Endothelial cell of umbilical vein (primary cell): ENCODE measurements at places on chromosomes 6 and 20. TPM values are rescaled to one million over a fixed set of nuclear protein-coding genes. Genes with fewer than 3 reads are reported as not detected.

Gene ABHD16B
- polyA plus RNA-seq = not detected in 2 replicates

DNA sequence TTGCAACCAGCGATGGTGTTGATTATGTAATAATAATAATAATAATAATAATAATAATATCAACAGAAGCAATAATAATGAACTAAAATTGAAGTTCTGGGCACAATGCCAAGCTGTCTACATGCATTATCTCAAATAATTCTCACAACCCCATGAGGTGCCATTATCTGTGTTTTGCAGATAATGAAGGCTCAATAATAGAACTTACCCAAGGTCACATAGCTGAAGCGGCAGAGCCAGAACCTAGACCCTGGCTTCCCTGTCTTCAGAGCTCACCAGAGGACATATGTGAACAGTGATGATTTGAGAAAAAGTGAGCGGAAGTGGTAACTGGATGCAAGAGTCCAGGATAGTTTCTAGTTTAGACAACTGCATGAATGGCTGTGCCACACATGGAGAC lies 91.0 kb downstream of the HIVEP1 start:
- H3K27ac ChIP-seq = no peak overlapping the region
- H3K4me1 ChIP-seq = no peaks in the 10 kb centered on the region
- no peaks in the 10 kb centered on the region for H3K36me3 ChIP-seq
- H3K27me3 ChIP-seq = no peaks in the 10 kb centered on the region

- peaks cover 21% of the 10 kb centered on the region for H3K27me3 ChIP-seq
- no peak overlapping the region for H3K27ac ChIP-seq
- no peak overlapping the region for H3K4me3 ChIP-seq
Observed at GRCh38 chr6:3946778-3947177, 97.6 kb downstream of the FAM50B start.

GRCh38 chr6:106186172-106186571 lies 100.0 kb downstream of the PRDM1 start:
- H3K4me3 ChIP-seq = no peak overlapping the region
- H3K36me3 ChIP-seq = peaks cover 3% of the 10 kb centered on the region
- no peaks in the 10 kb centered on the region for H3K4me1 ChIP-seq
- no peaks in the 10 kb centered on the region for H3K27me3 ChIP-seq
- DNase-seq = no peak
- H3K27ac ChIP-seq = no peak overlapping the region

Gene PROKR2
- not detected in 2 replicates for polyA plus RNA-seq

Gene SH3BGRL2
- polyA plus RNA-seq = 2.0 and 3.2 TPM in 2 replicates

- no peak overlapping the region for H3K27ac ChIP-seq
- H3K27me3 ChIP-seq = no peaks in the 10 kb centered on the region
- DNase-seq = peak; percentile 7
Observed at GRCh38 chr20:48538058-48538825, 289.6 kb downstream of the PREX1 start.

Gene MYB
- 0.10 and 0.14 TPM in 2 replicates for polyA plus RNA-seq

Gene CNKSR3
- 2.3 TPM in 2 replicates for polyA plus RNA-seq

DNA sequence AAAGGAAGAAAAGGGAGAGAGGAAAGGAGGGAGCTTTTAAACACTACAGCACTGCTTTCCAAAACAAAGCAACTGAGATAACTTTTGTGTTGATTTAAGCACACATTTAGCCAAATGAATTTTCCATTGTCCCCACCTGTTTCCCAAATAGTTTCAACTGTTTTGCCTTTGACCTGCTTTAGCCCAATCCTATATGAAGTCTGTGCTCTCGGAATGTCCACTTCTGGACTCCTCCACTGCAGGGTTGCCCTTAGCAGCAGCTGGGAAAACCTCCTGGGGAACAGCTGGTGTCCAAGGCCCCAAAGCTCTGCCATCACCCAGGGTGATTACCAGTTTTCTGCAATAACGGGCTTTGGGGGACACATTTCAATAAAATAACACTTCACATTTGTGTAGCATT lies 44.9 kb upstream of the PKHD1 start:
- DNase-seq = no peak
- H3K4me1 ChIP-seq = no peaks in the 10 kb centered on the region
- no peak overlapping the region for H3K4me3 ChIP-seq
- H3K36me3 ChIP-seq = no peaks in the 10 kb centered on the region
- H3K27ac ChIP-seq = no peak overlapping the region
- H3K27me3 ChIP-seq = peaks cover under 1% of the 10 kb centered on the region

DNA sequence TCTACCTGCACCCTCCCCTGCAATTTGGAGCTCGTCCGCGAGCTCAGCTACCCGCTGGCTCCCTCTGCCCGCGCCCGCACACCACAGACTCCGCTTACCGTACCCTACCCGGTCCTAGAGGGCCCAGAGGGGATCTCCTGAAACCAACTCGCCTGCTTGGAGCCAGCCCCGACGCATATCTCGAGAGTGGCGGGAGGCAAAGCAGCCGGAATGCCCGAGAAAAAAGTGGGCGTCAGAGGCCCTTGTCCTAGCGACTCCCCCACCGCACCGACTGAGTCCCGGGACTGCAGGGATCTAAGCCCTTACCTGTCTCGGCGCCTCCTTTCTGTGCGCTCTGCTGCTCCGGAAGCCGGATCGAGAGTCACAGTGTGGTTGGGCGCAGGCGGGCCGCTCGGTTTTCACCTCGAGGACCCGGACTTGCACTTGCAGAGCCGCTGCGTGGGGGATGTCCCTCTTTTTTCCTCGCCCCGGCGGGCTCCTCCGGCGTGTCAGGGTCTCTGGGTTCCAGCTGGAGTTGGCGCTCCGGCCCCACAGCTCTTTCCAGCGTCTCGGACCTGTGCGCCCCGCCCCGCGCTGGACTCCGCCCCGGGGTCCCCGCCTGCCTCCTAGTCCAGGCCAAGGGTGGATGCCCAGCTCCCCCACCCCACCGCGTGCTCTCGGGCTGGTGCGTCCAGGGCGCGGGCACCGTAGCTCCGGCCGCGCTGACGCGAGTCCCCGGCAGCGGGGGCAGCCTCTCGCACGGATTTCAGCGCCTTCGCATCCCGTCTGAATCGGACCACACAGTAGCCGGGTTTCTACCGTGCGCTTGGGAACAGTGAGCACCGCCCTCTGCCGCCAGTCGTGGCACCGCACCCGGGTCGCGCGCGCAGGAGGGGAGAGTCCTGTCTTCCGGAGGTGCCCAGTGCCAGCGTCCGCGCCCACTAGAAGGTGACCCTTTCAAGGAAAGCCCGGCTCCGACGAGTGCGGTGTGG lies at the start of gene PROKR2:
Gene PROKR2 (minus strand): TSS at position 767 of the 971 bp plus-strand sequence. CDS start 2,585 bp downstream, outside the sequence.
- no peaks in the 10 kb centered on the region for H3K36me3 ChIP-seq
- peaks cover 45% of the 10 kb centered on the region for H3K27me3 ChIP-seq
- H3K4me3 ChIP-seq = no peak within 1 kb of the TSS
- H3K27ac ChIP-seq = no peak within 1 kb of the TSS

DNA sequence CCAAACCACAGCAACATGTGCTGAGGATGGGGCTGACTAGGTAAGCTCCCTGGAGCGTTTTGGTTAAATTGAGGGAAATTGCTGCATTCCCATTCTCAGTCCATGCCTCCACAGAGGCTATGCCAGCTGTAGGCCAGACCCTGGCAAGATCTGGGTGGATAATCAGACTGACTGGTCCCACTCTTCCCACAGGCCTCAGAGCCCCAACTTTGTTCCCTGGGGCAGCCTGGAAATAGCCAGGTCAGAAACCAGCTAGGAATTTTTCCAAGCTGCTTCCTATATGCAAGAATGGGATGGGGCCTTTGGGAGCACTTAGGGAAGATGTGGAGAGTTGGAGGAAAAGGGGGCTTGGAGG lies 1.5 kb upstream of the VEGFA start:
- H3K27me3 ChIP-seq = no peaks in the 10 kb centered on the region
- no peaks in the 10 kb centered on the region for H3K36me3 ChIP-seq
- DNase-seq = no peak
- H3K4me3 ChIP-seq = no peak overlapping the region

GRCh38 chr20:53559816-53560215 lies 33.8 kb downstream of the ZNF217 start:
- no peaks in the 10 kb centered on the region for H3K4me1 ChIP-seq
- DNase-seq = no peak
- no peaks in the 10 kb centered on the region for H3K36me3 ChIP-seq

GRCh38 chr6:33118525-33119123 lies 42.8 kb downstream of the HLA-DPB1 start:
- H3K4me3 ChIP-seq = no peak overlapping the region
- peak; percentile 57 for DNase-seq
- no peaks in the 10 kb centered on the region for H3K4me1 ChIP-seq
- no peak overlapping the region for H3K27ac ChIP-seq

GRCh38 chr6:131694832-131695426 lies 6.3 kb downstream of the OR2A4 start:
- H3K4me1 ChIP-seq = no peaks in the 10 kb centered on the region
- DNase-seq = peak; percentile 74
- H3K27me3 ChIP-seq = no peaks in the 10 kb centered on the region
- no peak overlapping the region for H3K4me3 ChIP-seq

- no peaks in the 10 kb centered on the region for H3K27me3 ChIP-seq
- H3K36me3 ChIP-seq = no peaks in the 10 kb centered on the region
- no peak for DNase-seq
- no peak overlapping the region for H3K27ac ChIP-seq
- no peak overlapping the region for H3K4me3 ChIP-seq
- no peaks in the 10 kb centered on the region for H3K4me1 ChIP-seq
Observed at GRCh38 chr6:119879731-119880130, 530.2 kb upstream of the MAN1A1 start.

GRCh38 chr20:38201356-38201755 lies 36.3 kb upstream of the TGM2 start:
- DNase-seq = peak; percentile 39
- no peaks in the 10 kb centered on the region for H3K36me3 ChIP-seq
- H3K4me3 ChIP-seq = no peak overlapping the region
- no peak overlapping the region for H3K27ac ChIP-seq

DNA sequence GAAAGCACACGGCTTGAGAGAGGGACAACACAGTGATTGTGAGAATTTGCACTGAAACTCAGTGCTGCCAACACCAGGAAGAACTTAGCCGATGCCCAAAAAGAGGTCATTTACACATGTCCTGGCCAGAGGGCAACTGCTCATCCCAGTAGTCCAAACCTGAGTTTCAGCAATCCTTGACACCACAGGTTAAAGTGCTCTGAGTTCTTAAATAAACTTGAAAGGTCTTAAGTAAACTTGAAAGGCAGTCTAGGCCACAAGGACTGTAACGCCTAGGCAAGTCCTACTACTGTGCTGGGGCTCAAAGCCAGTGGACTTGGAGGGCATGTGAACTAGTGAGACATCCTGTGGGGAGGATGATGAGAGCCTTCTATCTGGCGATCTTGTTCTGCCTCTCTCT lies 14.1 kb downstream of the SNX14 start:
- H3K27me3 ChIP-seq = no peaks in the 10 kb centered on the region
- peaks cover 20% of the 10 kb centered on the region for H3K4me1 ChIP-seq
- DNase-seq = no peak
- H3K27ac ChIP-seq = no peak overlapping the region
- no peaks in the 10 kb centered on the region for H3K36me3 ChIP-seq

Gene MAP3K5
- polyA plus RNA-seq = 1.3 and 1.5 TPM in 2 replicates

GRCh38 chr6:155740781-155741399 lies 285.3 kb upstream of the NOX3 start:
- no peak overlapping the region for H3K4me3 ChIP-seq
- DNase-seq = no peak
- H3K4me1 ChIP-seq = no peaks in the 10 kb centered on the region
- no peak overlapping the region for H3K27ac ChIP-seq
- H3K36me3 ChIP-seq = no peaks in the 10 kb centered on the region
- H3K27me3 ChIP-seq = no peaks in the 10 kb centered on the region

Gene TMEM14B
- polyA plus RNA-seq = 56.9 and 73.1 TPM in 2 replicates

GRCh38 chr20:61976644-61977418 lies 88.8 kb downstream of the TAF4 start:
- peaks cover 8% of the 10 kb centered on the region for H3K36me3 ChIP-seq

GRCh38 chr20:17663040-17663399 lies 19.0 kb downstream of the RRBP1 start:
- H3K27me3 ChIP-seq = no peaks in the 10 kb centered on the region
- DNase-seq = no peak
- H3K27ac ChIP-seq = no peak overlapping the region
- peaks cover 6% of the 10 kb centered on the region for H3K36me3 ChIP-seq

Gene KIF25
- not detected in 2 replicates for polyA plus RNA-seq

DNA sequence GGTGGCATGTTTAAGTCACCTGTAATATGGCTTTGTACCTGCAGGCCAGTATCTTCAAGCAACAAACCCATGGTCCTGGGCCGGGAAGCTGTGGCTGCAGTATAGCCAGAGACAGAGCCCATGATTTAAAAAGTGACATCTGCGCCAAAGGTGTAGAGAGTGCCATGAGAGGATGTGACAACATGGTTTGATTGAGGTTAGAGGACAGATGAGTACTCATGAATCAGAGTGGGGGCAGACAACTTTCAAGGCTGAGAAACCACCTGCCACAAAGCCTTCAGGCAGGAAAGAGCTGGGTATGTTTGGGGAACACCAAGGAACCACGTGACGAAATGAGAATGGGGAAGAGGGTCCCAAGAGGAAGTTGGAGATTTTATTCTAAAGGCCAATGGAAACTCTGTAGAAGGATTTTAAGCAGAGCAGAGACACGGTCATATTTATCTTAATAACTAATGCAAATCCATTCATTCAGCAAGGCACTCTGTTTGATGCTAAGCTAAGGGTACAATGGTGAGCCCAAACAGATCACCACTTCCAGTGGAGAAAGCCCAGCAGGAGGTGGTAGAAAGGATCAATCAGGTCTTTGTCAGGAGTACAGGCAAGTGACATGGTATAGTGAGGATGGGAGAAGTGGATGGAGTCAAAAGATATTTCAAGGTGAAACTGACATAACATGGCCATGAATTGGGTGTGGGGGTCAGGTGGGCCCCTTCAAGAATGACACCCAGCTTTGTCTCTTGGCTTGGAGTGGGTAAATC lies 3.4 kb upstream of the MICAL1 start:
- H3K4me1 ChIP-seq = peaks cover 7% of the 10 kb centered on the region
- DNase-seq = no peak
- H3K4me3 ChIP-seq = no peak overlapping the region
- H3K36me3 ChIP-seq = peaks cover 4% of the 10 kb centered on the region

Gene PRICKLE4
- polyA plus RNA-seq = 1.0 and 1.5 TPM in 2 replicates

Gene BTN1A1
- not detected in 2 replicates for polyA plus RNA-seq

DNA sequence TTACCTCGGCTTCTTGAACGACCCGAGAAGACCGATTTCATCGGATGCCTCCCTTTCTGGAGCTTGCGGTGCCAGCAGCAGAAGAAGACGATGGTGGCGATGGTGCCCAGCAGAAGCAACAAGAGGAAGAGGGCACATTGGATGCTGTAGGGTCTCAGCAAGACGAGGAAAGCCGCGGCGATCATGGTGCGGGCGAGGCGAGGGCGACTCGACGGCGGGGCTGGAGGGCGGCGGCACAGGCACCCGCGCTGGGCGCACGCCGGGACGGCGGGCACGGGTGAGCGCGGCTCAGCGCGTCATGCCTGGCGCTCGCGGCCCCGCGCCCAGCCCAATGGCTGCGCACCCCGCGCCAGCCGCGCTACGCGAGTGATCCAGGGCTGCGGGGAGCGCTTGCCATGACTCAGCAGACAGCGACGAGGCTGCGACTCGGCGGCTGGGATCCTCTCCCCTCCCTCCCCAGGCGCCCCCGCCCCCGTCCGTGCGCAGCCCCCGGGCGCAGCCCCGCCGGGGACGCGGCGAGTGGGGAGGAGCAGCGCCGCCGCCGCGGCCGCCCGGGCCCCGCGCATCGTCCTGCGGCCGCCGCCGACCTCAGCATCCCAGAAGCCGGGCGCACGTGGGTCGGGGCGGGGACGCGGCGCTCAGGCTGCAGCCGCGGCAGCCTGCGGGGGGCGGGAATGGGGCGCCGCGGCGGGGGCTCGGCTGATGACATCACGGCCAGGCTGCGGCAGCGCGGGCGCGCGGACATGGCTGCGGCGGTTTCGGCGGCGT lies at the start of gene BEND6:
Gene BEND6 (plus strand): TSS at position 705 of the 768 bp plus-strand sequence. CDS start 26,704 bp downstream, outside the sequence.
- H3K27me3 ChIP-seq = no peaks in the 10 kb centered on the region
- no peaks in the 10 kb centered on the region for H3K36me3 ChIP-seq
- peak within 1 kb of the TSS; percentile 43 for H3K4me3 ChIP-seq
- DNase-seq = peak; percentile 59
- H3K27ac ChIP-seq = peak within 1 kb of the TSS; percentile 52
